G401 (cell line): ENCODE measurements at places on chromosomes 3 and 15. TPM values are rescaled to one million over a fixed set of nuclear protein-coding genes. Genes with fewer than 3 reads are reported as not detected.

SH2D7 gene
- not detected in 2 replicates for total RNA-seq

SCN11A gene
- total RNA-seq: not detected in 2 replicates

UROC1 gene
- not detected in 2 replicates for total RNA-seq

ZNF609 gene
- 11.6 and 17.0 TPM in 2 replicates for total RNA-seq

TF gene
- not detected in 2 replicates for total RNA-seq

IQCF6 gene
- not detected in 2 replicates for total RNA-seq
